ENCODE measurements at places on chromosomes 4 and X. TPM values are rescaled to one million over a fixed set of nuclear protein-coding genes. Genes with fewer than 3 reads are reported as not detected.

- no peak for DNase-seq
Observed at GRCh38 chr4:73021634-73022033, 47.9 kb downstream of the COX18 start.

DNA sequence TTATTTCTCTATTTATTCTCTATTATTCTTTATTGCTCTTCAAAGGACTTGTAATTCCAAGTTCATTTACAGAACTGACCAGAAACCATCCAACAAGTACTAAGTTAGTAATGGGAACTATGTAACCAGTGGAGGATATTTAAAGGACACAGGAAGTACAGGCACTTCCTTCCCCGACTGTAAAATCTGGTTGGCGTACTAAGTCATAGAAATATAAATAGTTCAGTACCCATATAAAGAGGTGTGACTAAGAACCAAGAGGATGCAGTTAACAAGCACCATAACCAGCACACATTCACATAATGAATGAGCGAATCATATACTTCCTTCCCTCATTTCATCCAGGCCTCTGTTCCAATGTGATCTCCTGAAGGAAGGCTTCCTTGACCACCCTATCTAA, 3.6 kb upstream of the EIF4E start:
- DNase-seq: no peak

DNA sequence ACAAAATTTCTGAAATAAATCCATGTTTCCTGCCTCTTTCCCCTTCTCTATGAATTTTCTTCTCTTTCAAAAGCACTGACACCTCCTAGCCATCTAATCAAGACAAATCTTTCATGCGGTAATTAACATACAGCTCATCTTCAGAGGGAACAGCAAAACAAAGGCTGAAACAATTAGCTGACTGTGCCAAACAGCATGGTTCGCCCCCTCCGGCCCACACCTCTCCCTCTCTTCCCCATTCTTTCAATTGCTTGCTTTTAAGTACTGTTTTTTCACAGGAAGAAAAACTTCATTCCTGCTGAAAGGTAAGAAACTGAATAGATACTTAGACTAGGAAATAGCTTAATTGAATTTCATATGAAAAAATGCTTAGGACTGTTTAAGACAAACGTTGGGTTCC, 291.1 kb upstream of the NOCT start:
- no peak for DNase-seq

DNA sequence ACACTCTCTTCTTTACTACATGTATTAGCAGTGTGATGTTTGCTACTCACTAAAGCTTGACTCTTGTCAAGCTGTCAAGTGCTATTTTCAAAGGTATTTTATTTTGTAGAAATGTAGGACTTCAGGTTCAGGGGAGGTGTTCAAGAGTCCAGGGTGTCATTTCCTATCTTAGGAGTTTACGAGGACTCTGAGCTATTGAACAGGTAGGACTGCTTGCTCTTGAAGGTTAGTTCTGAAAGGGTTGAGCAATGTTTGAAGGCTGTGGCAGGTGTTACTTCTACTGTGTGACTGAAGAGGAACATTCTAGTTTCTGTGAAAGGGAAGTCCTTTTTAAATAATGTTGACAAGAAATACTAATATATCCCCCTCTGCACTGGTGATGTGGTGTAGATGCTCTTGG, 1151.2 kb downstream of the PDHA2 start:
- no peak for DNase-seq

DNA sequence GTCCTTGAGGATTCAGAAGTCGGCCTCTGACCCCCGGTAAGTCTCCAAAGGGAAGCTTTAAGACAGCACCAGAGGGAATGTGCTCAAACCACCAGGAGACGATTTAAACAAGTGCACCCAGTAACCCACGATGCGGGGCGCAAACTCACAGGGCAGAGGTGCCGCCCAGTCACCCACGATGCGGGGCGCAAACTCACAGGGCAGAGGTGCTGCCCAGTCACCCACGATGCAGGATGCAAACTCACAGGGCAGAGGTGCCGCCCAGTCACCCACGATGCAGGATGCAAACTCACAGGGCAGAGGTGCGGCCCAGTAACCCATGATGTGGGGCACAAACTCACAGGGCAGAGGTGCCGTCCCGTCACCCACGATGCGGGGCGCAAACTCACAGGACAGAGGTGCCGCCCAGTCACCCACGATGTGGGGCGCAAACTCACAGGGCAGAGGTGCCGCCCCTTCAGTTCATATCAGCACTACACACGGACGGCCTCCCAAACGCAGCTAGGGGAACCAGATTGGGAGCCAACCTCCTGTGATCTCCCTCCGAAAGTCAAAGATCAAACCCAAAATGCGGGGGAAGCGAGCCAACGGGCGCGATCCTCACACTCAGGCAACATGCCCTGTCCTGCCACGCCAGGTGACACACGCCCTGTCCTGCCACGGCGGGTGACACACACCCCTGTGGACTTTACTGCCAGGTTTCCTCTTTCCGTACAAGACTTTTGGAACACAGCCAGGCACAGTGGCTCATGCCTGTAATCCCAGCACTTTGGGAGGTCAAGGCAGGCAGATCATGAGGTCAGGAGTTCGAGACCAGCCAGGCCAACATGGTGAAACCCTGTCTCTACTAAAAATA, 11.3 kb downstream of the PPP2R3B start:
- DNase-seq: no peak

- no peak for DNase-seq
Observed at GRCh38 chr4:53150631-53151488, 215.0 kb downstream of the SCFD2 start.

TMEM131L gene
- 3.8 TPM for polyA plus RNA-seq

RBM47 gene
- 0.50 TPM for polyA plus RNA-seq

SLITRK2 gene
- polyA plus RNA-seq: 0.15 TPM
